ENCODE measurements at places on chromosomes 5 and 9.

DNA sequence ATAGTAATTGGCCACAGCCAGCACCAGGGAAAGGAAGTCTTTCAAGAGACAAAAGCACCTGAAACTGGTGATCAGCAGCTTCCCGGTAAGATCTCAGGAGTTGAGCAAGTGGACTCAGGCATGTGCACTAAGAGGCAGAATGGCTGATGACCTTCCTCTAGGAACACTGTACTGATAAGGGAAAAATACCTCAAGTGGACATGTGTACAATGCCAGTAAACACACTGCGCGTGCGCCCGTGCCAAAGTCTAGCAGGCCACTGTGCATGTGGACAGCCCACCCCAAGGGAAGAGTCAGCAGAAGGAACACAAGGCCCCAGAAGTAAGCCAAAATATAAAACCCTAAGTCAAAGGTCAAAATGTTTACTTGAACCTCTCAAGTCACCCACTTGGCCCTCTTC lies 423.0 kb downstream of the TUSC1 start:
- DNase-seq = no peak

GRCh38 chr9:5949103-5949699 lies 58.5 kb downstream of the MLANA start:
- DNase-seq = no peak

DNA sequence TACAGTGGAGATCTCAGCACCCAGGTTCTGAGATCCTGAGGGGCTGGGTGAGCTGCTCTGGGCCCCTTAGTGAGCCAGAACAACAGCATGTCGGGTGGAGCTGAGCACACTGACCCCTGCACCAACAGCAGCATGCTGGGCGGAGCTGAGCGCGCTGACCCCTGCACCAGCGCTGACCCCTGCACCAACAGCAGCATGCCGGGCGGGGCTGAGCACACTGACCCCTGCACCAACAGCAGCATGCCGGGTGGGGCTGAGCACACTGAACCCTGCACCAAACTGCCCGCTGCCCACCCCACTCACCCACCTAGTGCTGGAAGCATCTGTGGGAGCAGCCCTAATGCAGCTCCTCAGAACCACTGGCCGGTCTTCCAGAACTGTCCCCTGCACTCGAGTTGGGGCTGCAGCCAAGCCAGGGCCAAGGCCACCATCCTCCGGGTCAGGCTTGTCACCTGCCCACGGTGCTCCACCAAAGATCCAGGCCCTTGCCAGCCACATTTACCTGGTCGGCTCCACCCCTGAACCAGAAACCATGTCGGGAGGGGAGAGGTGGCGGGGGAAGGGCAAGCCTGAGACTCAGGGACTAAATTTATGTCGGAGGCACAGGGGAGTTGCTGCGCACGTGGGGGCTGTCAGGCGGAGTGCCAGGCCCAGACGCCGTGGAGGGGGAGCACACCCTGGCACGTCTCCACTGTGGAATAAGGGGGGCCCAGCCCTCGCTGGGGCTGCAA lies 80.3 kb downstream of the ADAMTS2 start:
- no peak for DNase-seq

GRCh38 chr5:351084-351920 lies 29.8 kb downstream of the AHRR start:
- DNase-seq = no peak

DNA sequence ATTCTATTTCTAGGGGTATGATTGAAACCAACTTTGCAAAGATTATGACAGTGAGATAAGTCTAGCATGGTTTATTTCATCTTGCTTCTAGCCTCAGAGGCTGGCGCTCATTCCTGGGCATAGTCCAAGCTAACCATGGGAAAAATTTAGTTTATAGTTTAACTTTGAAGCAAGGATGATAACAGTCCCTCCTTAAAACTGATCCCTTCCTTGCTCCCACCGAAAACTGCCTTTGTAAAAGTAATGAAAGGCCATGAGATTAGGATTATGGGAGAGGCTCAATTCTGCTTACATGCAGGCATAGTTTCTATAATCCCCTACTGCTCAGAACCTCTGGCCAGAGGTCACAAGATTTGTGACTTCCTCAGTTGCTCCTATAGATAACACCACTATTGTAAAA lies 75.7 kb downstream of the TARS1 start:
- DNase-seq = no peak

DNA sequence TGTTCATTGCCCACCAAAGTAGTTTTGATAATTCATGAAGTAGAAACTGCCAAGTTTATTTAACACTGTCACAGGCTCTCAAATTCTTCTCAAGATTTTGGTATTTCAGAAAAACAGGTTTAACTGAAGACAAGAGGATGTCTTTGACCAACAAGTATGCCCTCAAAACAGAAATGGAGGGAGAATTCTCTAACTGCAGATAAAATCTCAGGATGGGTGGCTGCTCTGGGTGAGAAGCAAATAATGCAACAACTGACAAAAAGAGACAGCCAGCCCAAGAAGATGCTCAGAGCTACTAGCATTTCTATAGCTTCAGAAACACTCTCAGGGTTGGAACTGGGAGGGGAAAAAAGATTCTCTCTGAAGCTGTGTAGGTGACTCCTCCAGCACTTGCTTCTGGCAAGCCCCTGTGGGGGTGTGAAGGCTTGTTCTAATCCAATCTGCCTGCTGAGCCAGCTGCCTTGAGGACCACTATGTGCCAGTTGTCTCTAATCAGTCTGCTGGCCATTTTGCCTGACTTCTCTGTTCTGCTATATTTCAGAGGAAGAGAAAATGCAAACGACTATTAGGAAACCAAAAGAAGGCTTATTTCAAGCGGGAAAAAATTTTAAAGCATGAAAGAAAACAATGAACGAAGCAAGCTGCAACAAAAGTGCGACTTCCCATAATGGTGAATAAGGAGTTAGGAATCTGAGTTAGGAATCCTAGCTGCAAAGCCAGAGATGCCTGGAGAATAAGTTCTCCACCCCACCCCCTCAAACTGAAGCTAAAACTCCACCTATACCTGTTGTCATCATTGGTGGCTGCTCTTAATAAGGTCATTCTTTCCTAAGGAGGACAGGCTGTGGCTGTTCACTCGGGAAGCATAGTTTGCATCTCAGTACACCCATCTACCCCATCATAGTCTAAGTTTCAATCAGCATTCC lies 147.5 kb downstream of the GNAQ start:
- DNase-seq = no peak

DNA sequence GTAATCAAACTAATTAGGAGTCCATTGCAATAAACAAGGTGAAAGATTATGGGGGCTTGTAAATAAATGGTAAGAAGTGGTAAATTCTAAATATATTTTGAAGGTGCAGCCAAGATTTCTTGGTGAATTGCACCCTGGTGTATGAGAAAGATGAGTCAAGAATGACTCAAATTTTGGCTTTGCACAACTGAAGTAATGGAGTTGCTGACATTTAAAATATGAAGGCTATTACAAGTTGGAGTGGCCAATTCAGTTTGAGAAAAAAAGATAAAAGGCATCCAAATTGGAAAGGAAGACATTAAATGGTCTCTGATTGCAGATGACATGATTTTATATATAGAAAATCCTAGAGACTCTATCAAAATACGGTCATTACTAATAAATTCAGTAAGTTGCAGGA lies 2330.6 kb downstream of the MAT2B start:
- DNase-seq = no peak

DNA sequence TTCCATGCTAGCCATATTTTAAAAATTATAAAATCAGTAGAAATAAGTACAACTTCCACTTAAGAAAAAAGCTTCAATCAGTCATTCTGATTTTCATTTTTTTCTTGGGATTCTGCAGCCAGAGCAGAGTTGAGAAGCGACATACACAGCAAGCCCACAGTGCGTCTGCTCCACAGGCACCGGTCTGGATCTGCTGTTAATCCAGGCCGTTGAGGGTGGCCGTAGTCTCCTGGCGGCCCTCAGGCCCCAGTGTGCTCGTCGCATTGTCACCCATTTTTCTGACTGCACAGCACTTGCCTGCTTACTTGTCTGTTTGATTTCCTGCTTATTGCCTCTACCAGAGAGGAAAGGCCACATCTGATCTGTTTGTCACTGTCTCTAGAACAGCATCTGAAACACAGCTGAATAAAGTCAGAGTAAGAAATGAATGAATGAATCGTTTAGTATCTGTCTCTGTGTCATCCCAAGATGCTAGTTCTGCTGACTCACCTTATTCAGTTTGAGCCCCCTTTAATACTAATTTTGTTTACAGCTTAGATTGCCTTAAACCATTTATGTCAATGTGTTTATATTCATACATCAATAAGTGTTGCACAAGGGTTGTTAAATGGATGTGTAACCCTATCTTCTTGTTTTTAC lies 11.6 kb upstream of the ASPN start:
- DNase-seq = no peak

DNA sequence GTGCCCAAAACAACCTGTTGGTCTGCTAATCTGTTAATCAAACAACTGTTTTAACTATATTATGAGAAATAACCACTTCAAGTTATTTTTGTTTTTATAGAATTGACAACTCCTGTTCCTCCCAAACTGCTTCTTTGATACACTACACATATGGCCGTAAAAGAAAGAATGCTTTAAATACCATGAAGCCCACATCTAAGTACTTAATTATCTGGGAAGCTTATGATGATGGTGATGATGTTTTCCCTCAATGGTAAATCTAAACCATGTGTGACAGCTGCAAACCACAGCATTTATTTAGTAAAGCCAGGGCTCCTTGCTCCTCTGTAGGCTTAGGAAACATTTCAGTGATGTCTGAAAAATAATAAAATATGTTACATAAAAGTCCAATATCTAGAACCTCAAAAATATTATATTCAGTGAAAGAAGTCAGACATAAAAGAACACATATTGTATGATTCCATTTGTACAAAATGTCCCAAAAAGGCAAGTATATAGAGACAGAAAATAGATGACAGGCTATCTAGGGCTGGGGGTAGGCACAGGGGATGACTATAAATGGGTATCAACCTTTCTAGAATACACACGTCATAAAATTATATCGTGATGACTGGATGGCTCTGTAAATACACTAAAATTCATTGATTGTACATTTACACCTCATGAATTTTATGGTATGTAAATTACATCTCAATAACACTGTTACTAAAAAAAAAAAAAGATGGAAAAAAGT lies 154.1 kb downstream of the EFNA5 start:
- no peak for DNase-seq

- DNase-seq = no peak
These were observed 5.9 kb upstream of the LCN1 start for GRCh38 chr9:135515083-135515951.

DNA sequence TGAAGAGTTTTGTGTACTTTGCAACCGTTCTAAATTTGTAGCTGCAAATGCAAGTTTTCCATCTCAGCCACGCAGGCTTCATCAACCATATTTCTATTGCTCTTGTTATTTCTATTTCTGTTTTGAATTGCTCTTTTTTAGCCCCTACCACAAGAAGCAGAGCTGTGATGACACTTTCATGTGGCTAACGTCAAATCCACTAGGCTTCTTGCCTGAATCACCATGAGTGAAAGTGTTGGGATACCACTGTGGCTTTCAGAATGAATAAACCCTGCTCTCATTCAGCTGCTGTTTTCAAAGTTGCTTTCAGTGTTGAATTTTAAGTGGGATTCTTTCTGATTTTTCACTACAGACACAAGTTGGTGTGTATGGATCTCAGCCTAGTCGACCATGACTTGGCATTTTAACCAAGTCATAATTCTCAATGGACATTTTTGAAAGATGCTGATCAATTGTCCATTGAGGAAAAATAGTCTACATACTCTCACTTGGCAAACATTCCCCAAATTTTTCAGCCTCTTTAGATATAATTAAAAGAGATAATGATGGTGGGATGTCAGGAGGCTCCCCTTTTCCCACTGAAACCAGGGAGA lies 41.0 kb upstream of the MTAP start:
- DNase-seq = no peak

DNA sequence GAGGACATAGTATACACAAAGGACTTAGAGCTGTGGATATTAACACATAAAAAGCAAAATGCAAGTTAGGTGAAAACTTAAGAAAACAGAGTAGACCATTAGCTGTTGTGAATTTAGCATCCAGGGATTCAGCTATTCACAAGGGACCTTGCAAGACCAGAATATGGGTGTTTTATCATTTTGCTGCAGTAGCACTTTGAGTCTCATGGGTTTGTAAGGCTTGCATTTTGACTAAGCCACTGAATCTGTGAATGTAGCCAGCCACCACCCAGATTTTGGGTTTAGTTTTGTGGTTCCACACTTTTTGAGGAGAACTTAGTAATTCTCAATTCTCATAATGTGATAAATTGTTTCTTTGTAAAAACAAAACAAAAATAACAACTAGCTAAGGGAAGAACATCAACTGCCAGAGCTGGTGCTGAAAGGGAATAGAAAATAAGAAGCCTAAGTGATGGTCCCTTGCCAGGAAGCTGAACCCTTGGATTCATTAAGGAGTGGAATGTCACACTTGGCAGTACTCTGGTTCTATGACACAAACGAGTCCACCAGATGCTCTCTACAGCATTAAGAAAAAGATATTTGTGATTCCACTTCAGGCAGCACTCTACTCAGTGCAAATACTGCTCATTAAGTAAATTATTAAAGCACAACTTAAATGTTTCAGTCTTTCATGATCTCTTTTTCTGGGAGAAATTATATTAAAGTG lies 557.4 kb upstream of the ZNF462 start:
- no peak for DNase-seq

- DNase-seq = no peak
These were observed 607.4 kb upstream of the ADAMTS16 start for GRCh38 chr5:4532705-4533080.

DNA sequence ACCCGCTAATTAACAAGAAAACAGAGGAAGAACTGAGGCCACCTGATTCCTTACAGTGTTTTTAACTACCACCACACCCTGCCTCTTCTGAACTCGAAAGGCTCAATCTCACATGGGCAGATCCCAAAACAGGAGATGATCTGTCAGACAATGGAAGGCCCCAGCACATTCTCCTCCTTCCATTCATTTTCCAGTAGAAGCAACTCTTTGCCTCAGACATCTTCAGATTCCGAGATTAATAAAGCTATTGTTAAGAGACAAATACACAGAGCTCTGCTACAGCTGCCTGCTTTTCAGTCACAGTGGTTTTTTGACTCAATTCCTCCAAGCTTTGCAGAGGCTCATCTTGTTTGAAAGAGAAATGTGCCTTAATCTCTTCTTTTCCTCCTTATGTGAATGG lies 127.2 kb upstream of the ADAMTSL1 start:
- no peak for DNase-seq

GRCh38 chr5:69034898-69035297 lies 58.9 kb upstream of the SLC30A5 start:
- DNase-seq = no peak

DNA sequence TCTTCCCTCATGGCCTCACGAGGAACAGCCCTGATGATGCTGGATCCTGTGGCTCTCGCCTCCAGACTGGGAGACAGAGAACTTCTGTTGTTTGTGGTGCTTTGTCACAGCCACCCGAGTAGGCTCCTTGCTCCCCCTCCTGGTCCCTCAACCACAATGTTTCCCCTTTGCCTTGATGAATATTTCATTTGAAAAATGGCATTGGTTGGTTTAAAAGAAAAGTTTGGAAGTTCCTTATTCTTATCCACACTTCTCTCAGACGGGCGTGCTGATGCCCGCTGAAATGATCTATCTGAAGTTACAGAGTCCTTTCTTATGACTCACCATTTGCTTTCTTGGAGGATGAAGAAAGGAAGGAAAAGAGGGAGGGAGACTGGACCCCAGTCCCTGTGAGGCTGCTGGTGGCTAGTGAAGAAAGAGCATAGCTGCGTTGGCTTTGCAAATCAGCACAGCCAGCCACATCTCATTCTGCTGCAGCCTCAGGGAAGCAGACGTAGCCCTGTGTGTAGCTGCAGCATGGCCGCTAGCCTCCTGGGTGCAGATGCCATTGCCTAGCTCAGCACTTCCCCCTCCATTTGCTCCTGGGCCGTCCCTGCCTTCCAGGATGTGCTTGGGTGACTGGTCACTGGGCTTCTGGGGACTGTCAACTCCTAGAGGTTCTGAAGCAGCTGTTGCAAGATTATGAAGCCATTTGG lies 185.9 kb downstream of the ERCC6L2 start:
- DNase-seq = peak; percentile 23

GRCh38 chr9:113558632-113559502 lies 95.3 kb downstream of the RGS3 start:
- DNase-seq = no peak

All from stimulated activated CD8-positive, alpha-beta memory T cell treated with anti-CD3 and anti-CD28 coated beads, Interleukin-2, amount 100 ng/mL, for 1 hour (primary cell).